Cortex of kidney (tissue), 1 donor: ENCODE measurements at places on chromosomes 11 and 22.

GRCh38 chr11:73404048-73404447 lies 27.8 kb downstream of the RELT start:
- DNase-seq = no peak

DNA sequence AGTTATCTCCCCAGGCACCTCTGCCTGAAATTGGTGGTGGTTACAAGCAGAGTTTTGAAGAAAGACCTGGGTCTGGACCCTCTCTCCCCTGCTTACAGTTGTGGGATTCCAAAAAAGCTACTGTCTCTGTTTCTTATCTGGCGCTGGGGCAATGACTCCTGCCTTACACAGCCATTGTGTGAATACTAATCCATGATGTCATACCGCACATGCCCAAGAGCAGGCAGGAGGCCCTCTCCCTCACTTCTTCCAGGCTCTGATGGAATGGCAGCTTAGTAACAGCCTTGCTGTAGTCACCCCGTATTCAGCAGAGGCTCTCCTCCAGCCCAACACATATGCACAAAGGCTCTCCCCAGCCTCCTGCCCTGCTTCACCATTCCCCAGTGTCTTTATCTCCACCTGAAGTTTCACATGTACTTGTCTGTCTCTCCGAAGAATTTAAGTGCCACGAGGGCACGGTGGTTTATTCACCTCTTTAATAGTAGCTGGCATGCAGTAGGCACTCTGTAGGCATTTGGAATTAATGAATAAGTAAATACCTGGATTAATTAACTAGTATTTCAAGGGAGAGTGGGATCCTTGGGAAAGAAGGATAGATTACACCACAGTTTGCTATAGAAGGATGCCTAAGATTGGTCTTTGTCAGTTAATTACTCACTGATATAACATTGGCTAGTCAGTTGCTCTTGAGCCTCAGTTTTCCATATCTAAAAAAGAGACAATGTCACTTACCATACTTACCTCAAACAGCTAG lies 165.6 kb downstream of the ETS1 start:
- DNase-seq = no peak

- DNase-seq = no peak
These were observed 9.2 kb upstream of the POLDIP3 start for GRCh38 chr22:42623756-42624441.

DNA sequence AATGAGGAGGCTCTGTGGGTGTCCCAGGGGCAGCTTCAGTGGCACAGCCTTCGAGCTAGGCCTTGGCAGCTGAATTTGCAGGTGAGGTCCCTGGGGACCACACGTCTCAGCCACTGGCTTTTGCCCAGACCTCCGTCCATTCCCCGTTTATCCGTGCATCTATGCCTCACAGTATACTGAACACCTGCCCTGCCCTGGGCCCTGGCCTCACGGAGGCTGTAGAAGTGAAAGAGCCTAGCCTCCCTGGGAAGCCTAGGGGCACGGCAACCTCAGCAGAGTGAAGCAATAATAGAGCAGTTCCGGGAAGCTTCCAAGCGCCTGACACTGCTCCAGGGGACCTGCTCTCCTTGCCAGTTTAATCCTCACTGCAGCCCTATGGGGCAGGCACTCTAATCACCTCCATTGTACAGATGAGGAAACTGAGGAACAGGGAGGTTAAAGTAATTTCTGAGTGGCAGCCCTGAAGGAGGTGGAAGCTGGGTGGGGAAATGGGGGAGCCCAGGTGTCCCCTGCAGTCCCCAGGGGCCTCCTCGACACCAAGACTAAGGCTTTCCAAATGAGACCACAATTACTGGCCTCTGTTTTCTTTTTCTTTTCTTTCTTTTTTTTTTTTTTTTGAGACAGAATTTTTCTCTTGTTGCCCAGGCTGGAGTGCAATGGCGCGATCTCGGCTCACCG lies 2.7 kb upstream of the NFAM1 start:
- DNase-seq = no peak

DNA sequence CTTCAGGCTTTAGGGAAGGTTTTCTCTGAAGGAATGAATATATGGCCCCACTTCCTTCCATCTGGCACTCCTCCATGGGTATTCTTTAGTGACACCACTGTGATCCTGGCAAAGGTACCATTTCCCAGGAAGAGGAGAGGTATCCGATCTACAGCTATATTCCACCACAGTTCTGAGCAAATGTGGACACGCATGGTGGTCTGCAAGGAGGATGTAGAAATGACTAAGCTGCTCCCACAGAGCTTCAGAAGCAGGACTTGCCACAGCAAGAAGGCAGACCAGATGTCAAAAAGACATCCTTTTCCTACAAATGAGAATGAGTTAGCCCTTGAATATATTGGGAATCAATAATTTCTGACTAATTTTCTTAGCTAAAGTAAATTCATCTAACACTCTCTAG lies 45.5 kb downstream of the ARFGAP2 start:
- no peak for DNase-seq

GRCh38 chr22:42969348-42969975 lies 45.5 kb downstream of the PACSIN2 start:
- no peak for DNase-seq

- DNase-seq = no peak
These were observed 40.7 kb upstream of the CLMP start for GRCh38 chr11:123235656-123236261.

GRCh38 chr11:79119491-79120284 lies 321.1 kb downstream of the TENM4 start:
- no peak for DNase-seq

DNA sequence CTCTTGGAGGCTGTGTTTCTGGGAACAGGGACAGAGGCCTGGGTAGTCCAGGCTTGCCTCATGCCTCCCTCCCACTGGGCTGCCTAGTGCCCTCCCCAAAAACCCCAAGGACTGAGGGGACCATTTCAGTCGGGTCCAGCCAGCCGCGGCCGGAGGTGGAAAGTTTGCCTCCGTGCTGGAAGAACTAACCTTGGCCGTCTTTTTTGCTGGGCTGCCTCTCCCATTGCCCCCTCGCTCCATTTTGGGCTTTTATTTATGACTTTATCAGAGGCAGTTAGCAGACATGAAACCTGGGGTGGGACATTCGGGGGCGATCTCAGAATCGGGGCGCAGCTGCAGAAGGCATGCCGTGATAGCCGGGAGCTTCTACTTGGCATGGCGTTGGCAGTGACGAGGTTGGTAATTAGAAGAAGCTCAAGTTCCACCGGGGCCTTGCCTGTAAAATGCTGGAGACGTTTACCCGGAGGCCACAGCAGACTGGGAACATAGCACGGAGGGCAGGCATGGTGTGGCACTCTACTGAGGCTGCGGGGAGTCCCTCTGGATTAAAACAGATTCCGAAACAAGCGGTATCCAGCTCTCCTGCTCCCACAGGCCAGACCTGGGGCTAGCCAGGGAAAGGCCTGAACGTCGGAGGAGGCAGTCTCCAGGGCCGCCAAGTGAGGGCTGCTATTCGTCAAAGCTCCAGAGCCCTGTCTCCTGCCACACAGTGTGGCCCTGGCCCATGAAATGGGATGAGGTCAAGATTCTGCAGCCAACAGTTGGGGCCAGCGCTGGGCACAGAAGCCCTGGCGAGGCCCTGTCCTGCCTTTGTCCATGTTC lies 76.4 kb upstream of the PPARA start:
- DNase-seq = no peak

DNA sequence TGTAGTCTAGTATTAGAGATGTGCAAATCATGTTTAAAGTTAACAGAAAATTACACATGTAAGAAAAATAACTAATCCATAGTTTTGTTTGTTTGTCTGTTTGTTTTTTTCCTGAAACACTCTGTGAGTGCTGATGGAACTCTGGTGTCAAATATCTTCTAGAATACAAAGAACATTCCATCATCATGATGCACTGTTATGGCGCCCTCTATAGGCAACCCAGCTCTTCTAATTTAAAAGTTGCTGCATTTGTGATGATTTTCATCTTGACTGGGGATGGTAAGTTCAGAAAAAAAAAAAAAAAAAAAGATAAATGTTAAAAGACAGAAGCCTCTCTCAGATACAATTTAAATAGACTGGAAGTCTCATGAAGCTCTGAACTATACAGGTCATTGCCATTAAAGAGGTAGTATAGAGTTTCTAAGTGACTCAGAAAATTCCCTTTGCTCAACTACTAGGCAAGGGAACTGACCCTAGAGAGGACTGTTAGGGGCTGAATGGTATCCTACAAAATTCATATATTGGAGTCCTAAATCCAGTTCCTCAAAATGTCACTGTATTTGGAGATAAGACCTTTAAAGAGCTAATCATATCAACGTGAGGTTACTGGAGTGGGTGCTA lies 597.2 kb upstream of the ANO3 start:
- DNase-seq = no peak

- no peak for DNase-seq
These were observed 266.4 kb downstream of the BUD13 start for GRCh38 chr11:116506263-116506825.

GRCh38 chr11:20155683-20156279 lies 4.5 kb downstream of the DBX1 start:
- DNase-seq = no peak

- no peak for DNase-seq
These were observed 9.5 kb downstream of the SDF2L1 start for GRCh38 chr22:21651521-21652009.
